ENCODE measurements at places on chromosomes 2 and 18. TPM values are rescaled to one million over a fixed set of nuclear protein-coding genes. Genes with fewer than 3 reads are reported as not detected.
A peak's percentile ranks its signal among the peaks of the same experiment; 100 is the strongest.

DNA sequence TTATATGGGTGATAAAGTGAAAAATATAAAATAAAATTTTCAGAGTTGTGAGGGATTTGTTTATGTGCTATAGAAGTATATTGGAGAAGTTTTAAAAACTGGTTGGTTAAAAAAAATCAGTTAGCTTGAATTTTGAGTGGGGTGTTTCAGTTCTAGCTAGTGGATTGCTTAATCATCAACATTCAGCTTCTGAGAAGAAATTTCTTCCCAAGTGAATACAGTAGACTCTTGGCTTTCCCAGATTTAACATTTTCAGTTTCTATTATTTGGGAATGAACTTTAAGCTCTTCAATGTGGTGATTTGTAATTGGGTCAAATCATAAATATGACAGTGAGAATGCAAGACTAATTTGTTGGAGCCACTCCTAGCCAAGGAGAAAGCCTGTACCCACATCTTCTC, 120.8 kb downstream of the PLCL1 start:
- DNase-seq: no peak

The C2orf81 gene
- 4.3 TPM for total RNA-seq

The PLCD4 gene
- total RNA-seq: 0.40 TPM

GRCh38 chr2:112674229-112674628, 28.5 kb downstream of the SLC20A1 start:
- no peak for DNase-seq

The PHOSPHO2 gene
- 6.0 TPM for total RNA-seq

DNA sequence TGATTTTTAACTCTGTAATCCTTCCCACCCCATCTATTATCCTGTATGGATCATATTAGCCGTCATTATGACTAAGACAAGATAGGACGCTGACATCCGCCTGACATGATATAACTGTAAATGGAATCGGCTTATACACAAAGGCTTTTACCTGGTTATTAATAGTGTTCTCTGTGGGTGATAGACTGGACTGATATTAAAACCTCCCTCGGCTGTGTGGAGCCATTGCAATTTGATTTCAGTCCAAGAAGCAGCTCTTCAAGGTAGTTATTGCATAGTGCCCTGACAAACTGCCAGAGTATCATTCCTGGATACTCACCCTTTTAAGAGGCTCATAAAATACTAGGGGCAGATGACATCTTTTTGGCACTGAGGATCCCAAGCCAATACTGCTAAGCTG, 226.1 kb upstream of the HNRNPA3 start:
- DNase-seq: no peak

- DNase-seq: no peak
Observed at GRCh38 chr2:135969655-135970387, 15.6 kb downstream of the DARS1 start.

DNA sequence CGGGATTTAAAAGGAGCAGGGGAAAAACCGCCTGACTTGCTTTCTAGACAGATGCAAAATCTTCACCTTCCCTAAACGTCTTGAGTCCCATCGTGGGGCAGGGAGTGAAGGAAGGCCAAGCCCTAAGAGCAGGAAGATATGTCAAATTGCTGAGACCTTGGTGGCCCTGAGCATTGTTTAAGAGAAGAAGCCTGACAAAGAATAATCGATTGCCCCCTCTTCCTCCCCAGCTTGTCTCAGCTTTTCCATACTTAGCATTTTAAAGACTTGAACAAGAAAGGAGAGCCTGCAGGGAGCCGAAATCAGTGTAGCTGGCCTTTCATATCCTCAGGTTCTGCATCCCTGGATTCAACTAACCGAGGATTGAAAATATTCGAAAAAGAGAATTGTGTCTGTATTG, 157.6 kb upstream of the DLX2 start:
- no peak for DNase-seq

DNA sequence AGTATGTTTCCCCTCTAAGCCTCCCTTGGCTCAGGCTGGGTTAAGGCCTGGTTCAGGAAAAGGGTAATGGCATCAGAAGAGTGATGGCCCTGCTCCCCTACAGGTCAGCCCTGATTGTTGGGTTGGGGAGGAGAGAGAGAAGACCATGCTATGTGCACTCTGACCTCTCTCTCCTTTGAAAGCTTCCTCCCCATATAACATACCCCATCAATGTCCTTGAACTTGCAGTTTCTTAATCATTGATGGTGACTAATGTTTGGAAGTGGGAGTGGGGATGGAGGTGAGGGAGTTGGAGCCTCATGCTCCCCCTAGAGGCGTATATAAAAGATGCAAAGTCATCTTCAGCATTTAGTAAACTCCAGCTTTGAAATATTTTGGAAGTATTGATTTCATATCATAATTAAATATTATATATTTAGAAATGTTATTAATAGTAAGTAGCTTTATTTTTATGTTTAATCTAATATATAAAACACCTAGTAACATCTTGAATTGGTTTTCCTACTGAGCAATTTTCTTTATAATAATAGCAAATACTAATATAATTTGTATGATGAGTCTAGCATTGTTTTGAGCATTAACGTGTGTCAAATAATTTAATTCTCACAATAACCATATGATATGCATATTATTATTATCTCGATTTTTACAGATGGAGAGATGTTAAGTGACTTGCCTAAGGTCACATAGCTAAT, 8.8 kb downstream of the PLCL1 start:
- DNase-seq: peak; percentile 74

GRCh38 chr2:144516411-144516980, 3.4 kb downstream of the ZEB2 start:
- DNase-seq: no peak

The THSD7B gene
- not detected for total RNA-seq

GRCh38 chr2:200662727-200663126, 76.9 kb downstream of the AOX1 start:
- DNase-seq: peak; percentile 89

DNA sequence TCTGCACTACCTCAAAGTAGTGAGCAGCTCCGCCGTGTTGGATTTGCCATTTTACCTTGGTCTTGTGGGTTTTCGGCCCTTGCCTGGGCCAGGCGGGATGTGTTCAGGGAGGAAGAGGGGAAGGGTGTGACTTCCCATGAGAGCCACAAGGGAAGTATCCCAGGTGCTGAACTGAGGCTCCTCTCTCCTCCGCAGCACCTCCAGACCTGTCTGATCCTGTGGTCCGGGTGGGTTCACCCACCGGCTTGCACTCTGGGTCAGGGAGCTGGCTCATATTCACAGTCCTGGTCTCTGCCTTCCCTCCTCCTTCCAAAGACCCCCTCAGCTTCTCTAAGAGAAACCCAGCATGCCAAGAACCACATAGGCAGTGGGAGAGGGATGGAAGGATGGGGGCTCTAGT, 235.8 kb downstream of the SEPTIN10 start:
- DNase-seq: no peak

The ACTG2 gene
- total RNA-seq: not detected

The ANKRD29 gene
- total RNA-seq: 2.4 TPM

The CPS1 gene
- 18.4 TPM for total RNA-seq

DNA sequence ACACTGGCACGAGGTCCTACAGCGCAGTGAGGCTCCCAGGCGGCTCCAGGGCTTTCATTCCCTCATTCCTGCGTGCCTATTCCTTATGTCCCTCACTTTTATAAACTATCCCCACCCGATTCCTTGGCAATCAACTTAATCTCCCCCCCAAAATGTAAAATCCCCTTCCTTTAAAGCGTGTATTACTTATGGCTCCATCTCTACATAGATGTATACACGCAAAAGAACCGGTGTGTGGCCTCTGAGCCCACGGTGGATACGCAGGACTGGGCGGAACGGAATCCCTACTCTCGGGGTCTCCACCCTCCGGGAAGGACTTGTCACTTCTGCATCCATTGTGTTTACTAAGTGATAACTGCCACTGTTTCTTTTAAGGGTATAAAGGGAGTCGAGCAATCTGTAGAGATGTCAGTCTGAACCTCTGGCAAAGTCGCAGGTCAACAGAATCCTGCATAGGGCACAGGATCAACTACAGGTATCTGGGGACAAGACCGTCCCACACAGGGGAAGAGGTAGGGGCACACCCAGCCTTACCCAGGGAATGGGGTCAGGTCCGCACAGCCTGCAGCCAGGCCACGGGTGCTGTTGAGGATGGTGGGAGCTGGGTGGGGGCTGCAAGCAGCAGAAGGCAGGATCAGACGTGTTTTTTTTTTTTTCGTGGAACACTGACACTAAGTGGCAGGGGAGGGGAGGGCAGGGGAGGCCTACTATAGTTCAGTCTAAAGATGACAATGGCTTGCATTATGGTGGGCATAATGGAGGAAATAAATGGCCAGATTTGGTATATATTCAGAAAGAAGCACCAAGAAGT, 42.1 kb downstream of the HDLBP start:
- DNase-seq: no peak

The NCL gene
- 778 TPM for total RNA-seq

The RHOB gene
- 28.1 TPM for total RNA-seq

- peak; percentile 84 for DNase-seq
Observed at GRCh38 chr2:241354668-241355658, 1.1 kb upstream of the FARP2 start.

- no peak for DNase-seq
Observed at GRCh38 chr2:33084433-33084832, 137.7 kb downstream of the LTBP1 start.

DNA sequence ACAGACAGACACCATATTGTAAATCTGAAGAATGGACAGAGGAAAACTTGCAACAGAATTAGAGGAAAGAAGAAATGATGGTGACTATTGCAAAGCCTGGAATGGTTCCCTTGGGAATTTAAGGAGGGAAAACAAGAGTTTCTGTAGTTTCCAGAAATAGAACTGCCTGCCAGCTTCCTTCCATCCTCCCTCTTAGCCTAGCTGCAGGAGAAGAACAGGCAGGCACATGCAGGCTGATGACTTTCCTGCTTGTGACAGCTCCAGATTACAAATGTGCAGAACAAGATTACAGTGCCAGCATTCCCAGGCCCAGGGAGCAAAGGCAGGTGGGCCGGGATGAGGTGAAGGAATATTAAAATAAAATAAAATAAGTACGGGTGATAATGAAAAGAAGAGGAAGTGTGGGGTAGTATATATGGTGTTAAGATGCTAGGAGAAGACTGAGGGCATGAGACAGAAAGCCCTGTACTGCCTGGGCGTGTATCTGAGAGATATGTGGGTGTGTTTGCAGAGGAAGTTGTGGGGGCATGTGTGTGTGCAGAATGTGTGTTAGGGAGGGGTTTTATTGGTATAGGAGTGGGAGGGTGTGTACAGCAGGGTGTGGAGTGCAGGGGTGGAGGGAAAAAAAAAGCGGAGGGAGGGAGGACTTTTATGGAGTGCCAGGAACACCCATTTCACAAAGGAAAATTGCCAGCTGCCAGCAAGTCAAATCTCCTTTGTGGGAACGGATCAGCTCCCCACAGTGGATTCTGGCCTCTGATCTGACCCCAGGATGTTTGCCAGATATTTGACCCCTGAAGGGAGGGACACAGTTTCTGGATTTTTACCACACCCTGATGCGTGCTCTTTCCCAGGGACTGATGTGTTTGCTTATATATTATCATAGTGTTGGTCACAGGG, 43.9 kb upstream of the NEMP2 start:
- DNase-seq: peak; percentile 95

The PARD3B gene
- 11.6 TPM for total RNA-seq

The TACR1 gene
- not detected for total RNA-seq

GRCh38 chr2:167187978-167188967, 300.0 kb downstream of the XIRP2 start:
- DNase-seq: no peak

- no peak for DNase-seq
Observed at GRCh38 chr2:168519534-168520308, 63.6 kb downstream of the CERS6 start.

DNA sequence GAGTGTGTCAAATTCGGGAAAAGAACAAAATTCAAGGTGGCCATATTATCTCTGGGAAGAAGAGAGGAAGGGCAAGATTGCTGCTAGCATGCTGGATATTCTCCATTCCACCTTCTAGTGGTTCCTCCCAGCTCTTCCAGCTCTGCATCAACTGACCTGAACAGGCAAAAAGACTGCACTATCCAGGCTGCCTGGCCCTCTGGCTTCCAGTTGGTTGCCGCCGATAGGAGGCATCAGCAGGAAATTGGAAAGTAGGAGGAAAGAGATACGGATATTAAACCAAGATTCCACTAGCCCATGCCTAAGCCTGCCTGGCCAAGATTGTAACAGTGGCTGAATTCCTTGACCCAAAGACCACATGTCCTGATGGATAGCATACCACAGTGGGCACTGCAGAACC, 1.7 kb upstream of the RTTN start:
- DNase-seq: no peak

DNA sequence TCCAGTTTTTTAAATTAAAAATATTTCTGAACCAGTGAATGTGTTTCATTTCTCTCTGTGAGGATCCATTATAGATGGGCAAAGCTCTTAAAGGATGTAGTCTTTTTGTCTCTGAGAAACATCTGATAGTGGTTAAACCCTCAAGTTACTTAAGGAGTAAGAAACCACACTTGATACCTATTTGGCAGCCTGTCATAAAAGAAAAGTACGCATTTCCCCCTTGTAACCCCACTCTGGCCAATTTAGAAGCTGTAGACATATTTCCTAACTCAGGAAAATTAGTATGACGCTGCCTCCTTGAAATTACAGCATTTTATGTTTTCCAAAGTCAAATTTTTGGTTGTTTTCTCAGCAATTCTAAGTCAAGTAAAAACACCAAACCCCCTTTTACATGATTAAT, 2.0 kb downstream of the STAT4 start:
- DNase-seq: no peak

The FSIP2 gene
- total RNA-seq: 0.20 TPM

GRCh38 chr2:61905372-61906185, at the start of gene COMMD1:
Gene COMMD1, plus strand, starts transcription at chr2:61905674. Its CDS starts 5 bp downstream, at chr2:61905679.
- DNase-seq: peak; percentile 72

- DNase-seq: peak; percentile 61
Observed at GRCh38 chr18:70046207-70046606, 98.5 kb upstream of the CD226 start.

- no peak for DNase-seq
Observed at GRCh38 chr2:67668538-67668937, 271.4 kb downstream of the ETAA1 start.

- peak; percentile 27 for DNase-seq
Observed at GRCh38 chr2:219433666-219434467, 776 bp upstream of the SPEG start.

The TRABD2A gene
- total RNA-seq: 20.0 TPM

DNA sequence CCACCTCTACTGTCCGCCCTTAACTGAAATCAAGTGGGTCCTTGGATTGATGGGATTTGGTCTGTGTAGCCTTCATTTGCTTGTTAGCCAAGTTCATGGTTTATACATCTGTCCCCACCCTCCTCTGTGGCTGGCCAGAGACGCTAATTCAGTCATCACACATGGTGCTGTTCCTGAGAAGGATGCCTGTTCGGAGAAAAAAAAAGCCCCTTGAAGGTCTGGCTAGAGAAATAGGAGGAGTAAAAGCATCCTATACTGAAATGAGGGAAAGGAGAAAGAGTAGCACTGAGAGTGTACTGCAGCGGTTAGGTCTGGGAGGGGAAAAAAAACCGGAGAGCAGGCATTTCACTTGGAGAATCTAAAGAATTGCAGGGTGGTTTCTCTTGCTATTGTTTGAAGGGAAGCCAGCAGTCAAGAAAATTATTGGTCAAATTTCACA, 180.6 kb upstream of the EPAS1 start:
- no peak for DNase-seq

Measured in MCF 10A (cell line).